Stimulated activated CD4-positive, alpha-beta T cell treated with anti-CD3 and anti-CD28 coated beads, Interleukin-12 subunit alpha, Interleukin-12 subunit beta, amount 100 ng/mL, for 24 hours (primary cell): ENCODE measurements at places on chromosomes 12 and 14.

- no peak for DNase-seq
These were observed 173.9 kb upstream of the ATF7IP start for GRCh38 chr12:14191612-14192011.

- no peak for DNase-seq
These were observed 67.2 kb downstream of the GLT1D1 start for GRCh38 chr12:128920468-128920867.

DNA sequence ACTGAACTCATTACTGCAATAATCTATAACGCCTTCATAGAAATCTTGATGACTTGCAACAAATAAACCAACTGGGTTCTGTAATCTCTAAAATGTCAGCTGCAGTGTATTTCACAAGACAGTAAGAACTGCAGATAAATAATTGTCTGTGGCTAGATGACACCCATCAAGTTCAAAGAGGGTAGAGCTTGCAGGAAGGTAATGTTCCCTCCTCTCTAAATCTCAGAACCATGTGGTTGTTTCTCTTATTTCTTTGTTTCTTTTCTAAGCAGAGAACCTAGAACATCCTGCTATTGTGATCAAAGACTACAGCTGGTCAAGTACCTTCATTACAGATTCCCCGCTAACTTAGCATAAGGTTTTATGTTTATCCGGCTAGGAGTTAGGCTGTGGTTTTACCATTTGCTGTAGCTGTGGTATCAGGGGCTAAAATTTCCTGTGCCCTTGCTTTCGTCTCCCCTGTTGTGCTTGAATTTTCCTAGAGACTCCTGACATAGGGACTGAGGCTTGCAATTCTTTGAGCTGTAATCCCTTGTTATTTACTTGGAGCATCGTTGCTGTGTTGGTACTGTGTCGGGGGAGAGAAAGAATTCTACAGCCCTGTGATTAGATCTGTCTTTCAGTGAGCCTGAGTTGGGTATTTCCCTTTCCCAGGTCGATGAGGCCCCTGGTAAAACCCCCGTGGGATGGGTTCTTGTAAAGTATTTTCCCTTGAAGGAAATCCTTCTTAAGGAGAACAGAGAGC, 253.1 kb upstream of the BTG1 start:
- no peak for DNase-seq

DNA sequence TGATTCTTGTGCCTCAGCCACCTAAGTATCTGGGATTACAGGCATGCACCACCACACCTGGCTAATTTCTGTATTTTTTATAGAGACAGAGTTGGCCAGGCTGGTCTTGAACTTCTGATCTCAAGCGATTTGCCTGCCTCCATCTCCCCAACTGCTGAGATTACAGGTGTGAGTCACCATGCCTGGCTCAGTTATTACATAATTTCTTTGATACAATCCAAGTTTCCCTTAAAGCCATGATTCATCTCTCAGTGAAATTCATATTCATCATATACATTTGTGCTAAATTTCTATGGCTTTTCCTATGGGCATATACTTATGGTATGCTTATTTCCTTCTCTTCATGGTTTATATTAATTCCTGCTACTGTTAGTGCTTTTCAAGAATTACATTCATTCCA, 29.1 kb upstream of the PZP start:
- no peak for DNase-seq

GRCh38 chr12:14772946-14773345, 30.3 kb downstream of the WBP11 start:
- no peak for DNase-seq

DNA sequence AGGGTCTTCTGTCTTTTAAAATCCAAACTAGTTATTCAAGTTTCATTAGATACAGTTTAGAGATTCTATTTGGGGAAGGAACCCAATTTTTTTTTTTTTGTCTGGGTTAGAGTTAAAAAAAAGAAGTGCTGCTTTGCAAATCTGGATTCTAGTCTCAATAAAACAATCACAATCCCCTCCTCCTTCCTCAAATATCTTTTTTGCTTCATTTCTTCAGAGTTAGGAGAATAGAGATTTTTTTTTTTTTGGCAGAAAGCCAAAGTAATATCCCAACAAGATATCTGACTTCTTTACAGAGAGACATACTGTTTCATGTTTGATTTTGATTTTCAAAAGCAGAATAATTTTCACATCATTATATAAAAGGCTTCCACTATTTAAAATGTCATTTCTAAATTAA, 201.9 kb downstream of the FOXN3 start:
- DNase-seq = no peak

DNA sequence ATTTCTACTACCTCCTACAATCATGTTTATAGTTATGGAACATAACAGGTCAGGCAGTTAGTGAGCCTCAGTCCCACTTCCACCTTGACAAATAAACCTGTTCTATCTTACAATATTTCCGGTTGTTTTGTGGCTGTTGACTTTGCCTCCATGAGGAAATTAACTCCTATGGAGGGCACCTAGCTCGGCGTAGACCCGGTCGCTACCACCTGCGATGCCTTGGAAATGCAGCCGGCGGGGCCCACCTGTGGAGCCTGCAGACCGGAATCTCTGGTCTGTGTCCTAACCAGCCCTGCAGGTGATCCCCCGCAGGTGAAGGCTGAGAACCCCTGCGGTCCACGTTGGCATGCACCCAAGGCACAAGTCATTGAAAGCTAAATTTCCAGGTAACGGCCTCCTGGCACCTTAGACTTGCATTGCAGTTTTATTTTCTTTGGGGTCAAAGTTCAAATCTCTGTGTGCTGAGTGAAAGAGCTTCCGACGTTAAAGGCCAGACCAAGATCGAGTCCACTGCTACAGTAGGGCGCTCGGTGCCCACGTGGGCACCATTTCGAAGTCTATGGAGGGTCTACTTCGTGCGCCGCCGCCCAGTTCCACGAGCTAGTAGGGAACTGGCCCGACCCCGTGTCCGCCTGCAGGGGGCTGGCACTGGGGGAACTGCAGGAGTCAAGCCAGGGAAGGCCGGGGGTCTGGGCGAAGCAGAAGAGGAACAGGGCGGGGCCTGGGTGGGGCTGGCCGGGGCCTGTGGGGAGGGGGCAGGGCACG, 782 bp upstream of the PIWIL1 start:
- no peak for DNase-seq

DNA sequence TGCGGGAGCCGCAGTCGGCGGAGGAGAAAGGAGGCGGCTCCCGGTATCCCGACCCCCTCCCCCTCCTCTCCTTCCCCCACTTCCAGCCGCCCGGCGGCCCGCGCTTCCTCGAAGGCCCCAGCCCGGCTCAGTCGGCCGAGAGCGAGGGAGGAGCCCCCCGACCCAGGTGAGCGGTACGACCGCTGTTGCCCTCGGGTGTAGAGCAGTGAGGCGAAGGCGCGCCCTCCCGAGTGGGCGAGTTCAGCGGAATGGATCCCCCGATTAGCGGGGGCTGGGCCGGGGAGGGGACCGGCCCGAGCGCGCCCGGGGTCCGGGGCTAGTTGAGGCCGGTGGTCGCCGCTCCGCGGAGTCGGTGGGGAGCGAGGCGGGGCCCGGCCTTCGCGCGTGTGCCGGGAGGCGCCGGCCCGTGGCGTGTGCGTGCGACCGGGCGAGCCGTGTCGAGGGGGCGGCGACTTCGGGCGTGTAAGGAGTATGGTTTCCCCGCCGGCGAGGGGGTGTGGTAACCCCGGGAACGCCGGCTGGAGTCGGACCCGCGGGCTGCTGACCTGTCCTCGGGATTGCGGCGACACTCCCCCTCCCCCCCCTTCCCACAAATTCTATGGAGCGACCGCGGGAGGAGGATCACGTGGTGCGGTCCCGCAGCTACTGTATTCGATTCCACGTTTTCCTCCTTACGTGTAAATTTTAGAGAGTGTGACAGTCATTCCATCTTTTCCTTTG, 501 bp downstream of the RIMKLB start:
- no peak for DNase-seq

DNA sequence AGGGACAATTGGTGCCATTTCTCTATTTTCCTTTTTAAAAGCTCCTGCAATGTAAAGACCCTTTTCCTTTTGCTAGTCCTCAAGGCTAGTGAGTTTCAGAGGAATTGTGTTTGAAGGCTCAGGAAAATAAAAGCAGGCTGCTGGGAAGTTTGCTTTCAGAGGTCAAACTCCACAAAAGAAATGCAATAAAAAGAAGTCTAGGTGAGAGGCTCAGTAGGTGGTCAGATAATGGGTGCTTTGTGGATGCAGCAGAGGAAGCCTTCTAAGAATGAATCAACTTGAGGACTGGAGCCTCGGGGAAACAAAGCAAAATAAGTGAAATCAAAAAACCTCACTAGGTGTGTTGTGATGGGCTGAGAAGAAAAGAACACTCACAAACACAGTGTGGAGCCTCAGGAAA, 10.3 kb downstream of the CCDC175 start:
- DNase-seq = no peak

- DNase-seq = no peak
These were observed 13.1 kb upstream of the TAC3 start for GRCh38 chr12:57029457-57029856.

- no peak for DNase-seq
These were observed 74.6 kb upstream of the MYL2 start for GRCh38 chr12:110995016-110995415.

GRCh38 chr12:2477009-2477766, 317.6 kb upstream of the FKBP4 start:
- no peak for DNase-seq

GRCh38 chr12:122526683-122527477, at the start of the genes KNTC1 and RSRC2:
Gene KNTC1, plus strand, starts transcription at chr12:122527249. Its CDS starts 2,815 bp downstream, at chr12:122530064.
Gene RSRC2, minus strand, starts transcription at chr12:122526936. Its CDS starts 83 bp downstream, at chr12:122526853.
- peak; percentile 97 for DNase-seq

- DNase-seq = no peak
These were observed 13.8 kb downstream of the BAG5 start for GRCh38 chr14:103548463-103549351.

DNA sequence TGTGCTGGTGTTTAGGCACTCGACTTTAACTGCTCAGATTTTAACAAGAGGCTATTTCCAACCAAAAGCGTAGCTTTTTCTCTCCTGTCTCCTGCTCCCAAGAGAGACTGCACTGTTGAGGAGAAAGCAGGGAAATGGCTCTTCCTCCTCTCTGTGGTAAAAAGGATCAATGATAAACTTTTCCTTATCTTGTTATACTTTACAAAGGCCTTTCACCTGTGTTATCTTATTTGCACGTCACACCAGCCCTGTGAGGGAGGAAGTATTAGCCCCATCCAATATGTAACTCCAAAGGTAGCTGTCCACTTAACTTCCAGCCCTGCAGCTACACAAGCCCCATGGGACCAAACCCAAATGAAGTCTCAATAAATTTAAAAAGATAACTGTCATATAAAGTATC, 32.9 kb upstream of the ZFP36L1 start:
- DNase-seq = no peak

DNA sequence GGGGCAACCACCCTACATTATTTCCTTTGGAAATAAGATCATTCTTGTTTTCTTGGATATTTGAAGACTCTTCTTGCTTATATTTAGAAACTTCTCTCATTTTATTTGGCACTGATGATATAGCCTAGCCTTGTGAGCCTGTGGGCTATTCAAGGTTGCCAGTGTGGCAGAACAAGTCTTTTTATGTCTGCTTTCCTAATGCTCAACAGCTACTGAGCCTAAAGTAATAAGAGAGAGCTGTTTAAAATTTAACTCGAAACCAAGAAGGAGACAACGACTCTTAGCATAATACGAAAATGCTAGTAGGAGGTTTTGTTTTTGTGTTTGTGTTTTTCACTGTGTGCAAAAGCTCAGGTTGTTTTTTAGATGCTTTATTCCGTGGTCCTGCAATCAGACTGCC, 104.0 kb upstream of the CPM start:
- DNase-seq = no peak

DNA sequence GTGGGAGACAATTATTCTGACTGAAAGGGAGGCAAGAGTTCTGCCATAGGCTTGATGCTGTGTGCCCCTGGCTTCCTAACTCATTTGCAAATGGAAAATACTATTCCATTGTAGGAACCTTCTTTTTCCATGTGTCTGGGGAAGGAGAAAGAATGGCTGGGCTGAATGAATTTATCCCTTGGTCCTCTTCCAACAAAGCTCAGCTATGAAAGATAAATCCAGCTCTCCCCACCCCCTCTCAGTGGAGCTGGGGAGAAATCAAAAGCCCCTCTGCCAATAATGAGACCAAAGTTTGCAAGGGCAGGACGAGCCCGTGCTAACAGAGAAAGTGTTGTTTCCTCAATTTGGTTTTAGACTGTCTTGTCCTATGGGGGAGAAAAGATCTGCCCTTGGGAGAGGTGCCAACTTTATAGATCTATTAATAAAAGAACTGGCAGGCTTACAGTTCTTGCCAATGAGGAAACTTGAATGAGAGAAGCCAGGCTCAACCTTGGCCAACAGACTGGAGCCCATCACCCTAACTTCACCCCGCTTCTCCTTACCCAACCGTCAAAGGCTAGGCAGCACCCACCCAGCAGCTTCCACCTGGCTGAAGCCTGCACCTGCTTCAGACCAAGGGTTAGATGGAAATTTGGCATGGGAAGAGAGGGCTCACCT, 8.9 kb upstream of the TCL1B start:
- DNase-seq = no peak

DNA sequence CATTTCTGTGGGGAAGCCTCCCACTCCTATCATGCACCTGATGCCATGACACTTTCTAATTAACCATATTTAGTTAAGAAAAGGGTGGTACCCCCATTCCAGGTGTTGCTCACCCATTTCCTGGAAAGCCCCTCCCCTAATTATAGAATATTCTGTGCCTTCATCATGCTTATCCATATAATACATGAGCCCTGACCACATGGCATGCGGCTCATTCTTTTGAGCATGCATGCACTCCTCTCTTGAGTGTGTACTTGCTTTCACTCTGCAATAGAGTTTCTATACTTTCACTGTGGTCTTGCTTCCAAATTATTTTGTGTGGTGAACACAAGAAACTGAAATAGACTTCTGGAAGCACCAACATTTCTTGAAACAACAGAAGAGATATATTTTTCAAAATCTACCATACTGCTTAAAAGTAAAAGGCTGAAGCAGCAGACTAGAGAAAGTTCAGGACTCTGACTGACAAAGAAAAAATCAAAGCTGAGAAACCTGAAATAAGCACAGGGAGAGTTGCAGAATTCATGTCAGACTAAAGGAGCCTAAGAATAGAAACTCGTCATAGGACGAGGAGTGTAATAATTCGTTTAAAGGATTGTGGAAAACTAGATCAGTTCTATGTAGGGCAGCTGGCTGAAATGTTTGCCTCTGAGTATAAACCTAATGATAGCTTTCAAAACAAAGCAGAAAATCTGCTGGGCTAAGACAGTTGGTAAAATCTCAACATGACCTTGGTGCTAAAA, 144.8 kb downstream of the KITLG start:
- DNase-seq = no peak

DNA sequence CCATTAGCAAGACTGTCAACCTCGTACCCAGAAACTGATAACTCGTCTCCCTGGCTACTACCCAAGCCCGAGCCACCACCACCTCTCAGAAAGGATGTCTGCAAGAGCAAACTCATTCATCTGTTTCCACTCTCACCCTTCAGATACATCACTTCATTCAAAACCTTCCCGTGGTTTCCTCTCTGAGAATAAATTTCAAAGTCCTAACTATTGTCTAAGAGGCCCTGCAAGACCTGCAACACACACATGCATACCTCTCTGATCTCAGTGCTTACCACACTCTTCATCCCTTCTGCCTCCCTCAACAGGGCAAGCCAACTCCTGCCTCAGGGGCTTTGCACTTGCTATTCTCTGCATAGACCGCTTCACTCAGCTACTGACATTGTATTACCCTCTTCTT, 40.6 kb downstream of the PPP1R13B start:
- DNase-seq = no peak
